ENCODE measurements at places on chromosomes 12 and 14. TPM values are rescaled to one million over a fixed set of nuclear protein-coding genes. Genes with fewer than 3 reads are reported as not detected.

Gene MGAT4C
- total RNA-seq = not detected

Gene SLCO1B3
- not detected for total RNA-seq

Gene TAS2R20
- 2.2 TPM for total RNA-seq

Gene LMO3
- 10.8 TPM for total RNA-seq

Gene DLK1
- not detected for total RNA-seq

Gene ADAM20
- total RNA-seq = 1.3 TPM

Gene TAS2R14
- 1.7 TPM for total RNA-seq

Gene FOXN4
- total RNA-seq = not detected

Gene CD69
- not detected for total RNA-seq

Gene KLRB1
- not detected for total RNA-seq

Gene IQSEC3
- total RNA-seq = 1.4 TPM

Gene HOXC12
- not detected for total RNA-seq

Gene NPAS3
- 0.28 TPM for total RNA-seq

Gene NUAK1
- total RNA-seq = 25.8 TPM

Gene CLEC4D
- total RNA-seq = not detected

Gene WNT1
- not detected for total RNA-seq

Gene KRT73
- total RNA-seq = not detected

Gene HSPB8
- 9.8 TPM for total RNA-seq

Gene LRP6
- total RNA-seq = 35.1 TPM

Gene SYCP3
- 0.14 TPM for total RNA-seq

Gene MSRB3
- 43.9 TPM for total RNA-seq

Gene FGD4
- 6.0 TPM for total RNA-seq

Gene TAS2R42
- total RNA-seq = not detected

Gene GLI1
- 0.18 TPM for total RNA-seq

Gene PTPRB
- 0.55 TPM for total RNA-seq

Gene ANKS1B
- total RNA-seq = 0.43 TPM
